ENCODE measurements at places on chromosomes 3 and 15.

GRCh38 chr15:45668386-45668785 lies 33.6 kb downstream of the SQOR start:
- no peak for DNase-seq

DNA sequence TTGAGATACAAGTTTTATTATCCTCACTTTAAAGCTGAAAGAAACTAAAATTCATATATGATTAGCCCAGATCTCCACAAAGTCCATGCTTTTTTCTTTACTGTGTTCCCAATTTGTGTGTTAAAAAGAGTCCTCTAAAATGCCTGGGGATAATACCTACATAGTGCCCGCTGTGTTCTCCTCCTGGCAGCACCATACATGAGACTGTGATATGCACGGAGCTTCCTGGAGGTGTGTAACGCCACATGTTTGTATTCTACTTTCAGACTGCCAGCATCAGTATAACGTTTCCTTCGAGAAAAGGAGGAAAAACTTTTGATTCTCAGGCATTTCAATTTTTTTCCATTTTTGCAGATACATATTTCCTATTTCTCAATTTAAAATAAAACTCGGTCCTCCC lies 273.3 kb upstream of the TGFBR2 start:
- DNase-seq, result no peak

DNA sequence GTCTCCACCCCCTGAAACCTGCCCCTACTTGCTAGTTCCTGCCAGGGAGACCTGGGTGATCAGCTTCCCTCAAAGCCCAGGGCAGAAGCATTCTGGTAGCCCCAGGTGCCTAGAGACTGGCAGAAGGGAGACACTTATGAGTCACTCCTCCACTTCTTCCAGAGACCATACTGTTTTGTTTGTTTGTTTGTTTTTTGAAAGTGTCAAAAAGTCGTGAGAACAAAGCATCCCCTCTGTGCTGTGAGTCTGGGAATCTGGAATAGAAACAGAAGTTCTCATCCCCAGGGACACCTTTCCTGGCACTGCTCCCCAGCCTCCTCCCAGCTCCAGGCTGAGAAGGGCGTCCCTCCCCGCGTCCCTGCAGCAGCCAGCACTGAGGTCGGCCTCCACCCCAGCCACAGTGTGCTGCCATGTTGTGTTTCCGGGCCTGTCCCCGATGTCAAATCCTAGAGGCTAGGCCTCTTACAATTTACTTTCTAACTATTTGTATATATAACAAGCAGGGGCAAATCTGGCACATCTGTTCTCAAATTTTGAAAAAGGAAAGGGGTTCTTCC lies 573.0 kb downstream of the RBMS3 start:
- DNase-seq, result no peak

DNA sequence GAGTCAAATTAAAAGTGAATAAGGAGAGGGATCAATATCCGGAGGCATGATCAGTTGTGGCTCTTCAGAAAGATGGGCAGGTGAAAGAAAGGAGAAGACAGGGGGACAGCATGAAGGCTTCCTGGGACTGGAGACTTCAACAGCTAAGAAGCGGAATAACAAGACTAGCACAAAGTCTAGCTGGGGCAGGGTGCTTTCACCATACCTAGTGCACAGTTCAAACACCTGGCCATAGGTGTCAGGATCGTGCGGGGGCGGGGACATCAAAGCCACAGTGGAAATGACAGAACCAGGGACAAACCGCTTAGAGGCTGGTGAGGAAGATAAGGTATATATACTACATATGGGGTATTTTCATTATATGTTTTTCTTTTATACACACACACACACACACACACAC lies 66.2 kb upstream of the FOXP1 start:
- DNase-seq, result no peak

GRCh38 chr3:171646357-171647133 lies 163.7 kb downstream of the PLD1 start:
- DNase-seq, result no peak

All from stimulated activated CD8-positive, alpha-beta memory T cell treated with anti-CD3 and anti-CD28 coated beads, Interleukin-15, amount 100 ng/mL, for 1 hour (primary cell).